NCI-H1694 (cell line): ENCODE measurements at places on chromosomes 7 and 10.
A peak's percentile ranks its signal among the peaks of the same experiment; 100 is the strongest.

DNA sequence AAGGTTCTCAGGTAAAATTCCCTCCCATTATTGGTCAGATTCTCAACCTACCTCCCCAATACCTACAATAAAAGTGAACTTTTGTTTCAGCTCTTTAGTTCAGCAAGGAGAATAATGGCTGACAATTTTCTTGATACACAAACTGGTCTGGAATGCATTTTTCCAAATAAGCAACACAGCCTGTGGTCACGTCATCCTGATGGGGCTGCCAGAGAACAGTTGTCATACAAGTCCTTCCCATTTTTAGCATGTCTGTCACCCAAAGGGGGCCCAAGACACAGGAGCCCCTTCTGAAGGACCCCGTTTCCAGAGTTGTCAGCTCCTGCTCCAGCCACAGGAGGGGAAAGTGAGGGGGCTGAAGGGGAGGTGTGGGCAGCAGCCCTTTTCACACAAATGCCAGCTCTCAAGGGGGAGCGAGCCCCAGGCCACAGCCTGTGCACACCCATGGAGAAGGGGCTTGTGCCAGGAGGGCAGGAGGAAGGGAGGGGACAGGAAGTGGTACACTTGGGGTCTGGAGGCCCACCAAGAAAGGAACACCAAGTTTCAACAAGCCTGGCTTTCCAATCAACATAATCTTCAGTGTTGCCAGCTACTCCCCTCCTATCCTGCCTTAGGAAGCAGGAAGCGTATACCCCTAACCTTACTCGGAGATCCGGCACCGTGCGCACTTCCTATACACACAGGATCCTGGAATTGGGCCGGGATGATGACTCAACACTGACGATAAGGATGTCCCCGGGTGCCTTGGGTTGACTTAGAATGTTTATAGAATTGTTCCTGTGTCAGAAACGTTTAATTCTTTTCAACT lies 43.4 kb upstream of the PDLIM1 start:
- DNase-seq = no peak

GRCh38 chr10:11789306-11789705 lies 33.9 kb upstream of the PROSER2 start:
- no peak for DNase-seq

DNA sequence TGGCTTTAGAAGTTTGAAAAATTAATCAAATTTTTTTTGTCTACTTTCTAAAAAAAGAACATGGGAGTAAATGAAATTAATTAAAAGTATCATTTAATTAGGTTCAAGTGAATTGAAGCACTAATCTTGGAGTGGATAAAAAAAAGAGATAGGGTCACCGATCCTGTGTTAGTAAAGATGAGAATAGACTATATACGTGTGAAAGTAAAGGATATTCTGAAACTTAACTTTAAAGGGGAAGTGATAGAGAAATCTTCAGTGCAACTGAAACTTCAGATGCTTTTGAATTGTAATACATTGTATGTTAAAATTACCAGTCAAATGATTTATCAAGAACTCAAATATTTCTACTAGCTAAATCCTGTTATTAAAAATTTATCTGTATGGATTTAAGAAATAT lies 4.8 kb downstream of the NHLRC2 start:
- DNase-seq = no peak

GRCh38 chr7:33286501-33286900 lies 157.1 kb downstream of the BBS9 start:
- no peak for DNase-seq

GRCh38 chr7:37769291-37769690 lies 79.1 kb upstream of the NME8 start:
- no peak for DNase-seq

GRCh38 chr7:51123322-51124019 lies 193.1 kb downstream of the COBL start:
- DNase-seq = no peak

GRCh38 chr7:44963364-44964290 lies 15.2 kb downstream of the MYO1G start:
- DNase-seq = no peak

- peak; percentile 41 for DNase-seq
Measured at GRCh38 chr7:101754424-101755159, 62.8 kb upstream of the CUX1 start.

- DNase-seq = no peak
Measured at GRCh38 chr7:45662018-45662417, 87.8 kb downstream of the ADCY1 start.

DNA sequence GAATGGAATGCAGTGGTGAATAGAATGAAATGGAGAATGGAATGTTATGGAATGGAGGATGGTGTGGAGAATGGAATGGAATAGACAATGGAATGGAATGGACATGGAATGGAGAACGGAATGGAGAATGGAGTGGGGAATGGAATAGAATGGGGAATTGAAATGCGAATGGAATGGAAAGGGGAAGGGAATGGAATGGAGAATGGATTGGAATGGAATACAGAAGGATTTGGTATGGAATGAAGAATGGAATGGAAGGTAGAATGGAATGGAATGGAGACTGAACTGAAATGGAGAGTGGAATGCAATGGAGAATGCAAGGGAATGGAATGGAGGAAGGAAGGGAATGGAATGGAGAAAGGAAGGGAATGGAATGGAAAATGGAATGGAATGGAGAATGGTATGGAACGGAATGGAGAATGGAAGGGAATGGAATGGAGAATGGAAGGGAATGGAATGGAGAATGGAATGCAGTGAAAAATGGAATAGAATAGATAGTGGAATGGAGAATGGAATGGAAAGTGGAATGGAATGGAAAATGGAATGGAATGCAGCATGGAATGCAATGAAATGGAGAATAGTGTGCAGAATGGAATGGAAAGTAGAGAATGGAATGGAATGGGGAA lies 94.8 kb downstream of the NSUN6 start:
- no peak for DNase-seq

DNA sequence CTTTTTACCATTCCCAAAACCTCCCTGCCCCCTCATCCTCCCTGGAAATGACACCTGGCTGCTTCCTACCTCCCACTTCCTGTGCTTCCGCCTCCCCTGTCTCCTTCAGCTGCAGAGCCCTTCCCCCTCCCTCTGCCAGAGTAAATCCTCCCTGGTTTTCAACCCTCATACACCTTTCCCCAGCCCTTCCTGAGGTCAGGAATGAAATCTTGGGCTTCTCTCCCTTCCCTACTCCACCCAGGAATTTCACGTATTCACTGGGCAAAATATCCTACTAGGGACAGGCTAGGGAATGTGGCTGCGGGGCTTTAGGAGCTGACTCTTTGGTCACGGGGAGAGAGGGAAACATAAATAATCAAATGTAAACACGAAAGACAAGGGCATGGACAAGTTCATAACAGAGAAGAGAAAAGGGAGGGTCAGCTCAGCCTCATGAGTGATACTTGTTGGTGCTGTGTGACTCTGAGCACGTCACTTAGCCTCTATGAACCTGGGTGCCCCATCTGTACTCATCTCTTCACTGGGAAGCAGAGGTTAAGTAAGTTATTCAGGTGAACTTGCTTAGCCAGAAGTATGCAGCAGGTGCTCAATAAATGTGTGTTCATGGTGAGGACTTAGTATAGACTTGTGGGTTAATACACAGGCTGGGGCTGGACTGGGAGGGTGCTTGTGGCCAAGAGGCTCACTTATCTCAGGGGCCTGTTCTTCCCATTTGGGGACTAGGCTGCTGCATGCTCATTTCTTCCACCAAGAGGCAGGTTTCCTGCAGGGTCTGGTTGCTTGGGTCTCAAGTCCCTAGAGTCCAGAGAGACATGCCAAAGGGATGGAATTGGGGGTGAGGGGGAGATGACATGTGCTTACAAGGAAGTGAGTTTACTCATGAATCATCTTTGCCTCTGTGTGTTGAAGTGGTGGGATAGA lies 10.0 kb upstream of the DUSP5 start:
- no peak for DNase-seq

DNA sequence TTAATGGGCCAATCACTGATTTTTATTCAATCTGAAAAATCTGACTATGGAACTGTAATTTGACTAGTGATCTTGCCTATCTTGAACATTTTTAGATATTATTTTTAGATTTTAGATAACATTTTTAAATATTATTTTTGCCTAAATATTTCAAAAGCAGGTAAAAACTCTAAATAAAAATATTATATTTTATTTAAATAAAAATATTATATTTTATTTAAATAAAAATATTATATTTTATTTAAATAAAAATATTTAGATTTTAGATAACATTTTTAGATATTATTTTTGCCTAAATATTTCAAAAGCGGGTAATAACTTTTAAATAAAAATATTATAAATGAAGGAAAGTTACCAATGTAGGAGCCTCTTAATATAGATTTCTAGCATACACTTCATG lies 187.8 kb downstream of the PHF14 start:
- no peak for DNase-seq

- no peak for DNase-seq
Measured at GRCh38 chr7:51732116-51732515, 415.5 kb upstream of the COBL start.

GRCh38 chr7:5422396-5423305 lies 983 bp downstream of the TNRC18 start:
- no peak for DNase-seq

- DNase-seq = no peak
Measured at GRCh38 chr10:83076443-83076842, 1062.9 kb upstream of the GHITM start.

GRCh38 chr10:4456776-4457175 lies 369.2 kb upstream of the AKR1E2 start:
- DNase-seq = no peak

GRCh38 chr10:23053036-23053435 lies 42.3 kb upstream of the MSRB2 start:
- no peak for DNase-seq

DNA sequence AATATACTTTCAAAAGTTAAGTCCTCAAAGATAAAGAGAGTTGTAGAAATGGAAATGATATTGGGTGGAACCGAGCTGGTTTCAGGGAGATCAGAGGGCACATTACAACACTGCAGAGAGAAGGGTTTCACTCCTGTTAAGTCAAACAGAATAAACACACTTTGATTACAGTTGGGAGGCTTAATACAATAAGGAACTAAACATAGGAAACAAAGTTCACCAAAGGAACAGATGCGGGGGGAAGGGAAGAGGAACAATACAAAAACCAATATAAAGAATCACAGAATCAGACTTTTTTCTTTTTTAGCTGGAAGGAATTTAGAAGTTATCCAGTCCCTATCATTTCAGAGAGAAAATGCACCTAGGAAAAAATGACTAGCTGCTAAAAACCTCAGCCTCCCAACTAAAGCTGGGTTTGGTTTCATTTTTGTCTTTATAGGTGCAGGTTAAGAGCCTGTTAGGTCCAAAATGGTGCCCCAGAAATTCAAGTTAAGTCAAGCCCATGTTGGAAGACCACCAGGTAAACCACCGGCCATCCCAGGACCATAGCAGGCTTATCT lies 81.9 kb downstream of the DNMBP start:
- DNase-seq = no peak

- DNase-seq = no peak
Measured at GRCh38 chr10:123759501-123760031, 93.4 kb downstream of the GPR26 start.

DNA sequence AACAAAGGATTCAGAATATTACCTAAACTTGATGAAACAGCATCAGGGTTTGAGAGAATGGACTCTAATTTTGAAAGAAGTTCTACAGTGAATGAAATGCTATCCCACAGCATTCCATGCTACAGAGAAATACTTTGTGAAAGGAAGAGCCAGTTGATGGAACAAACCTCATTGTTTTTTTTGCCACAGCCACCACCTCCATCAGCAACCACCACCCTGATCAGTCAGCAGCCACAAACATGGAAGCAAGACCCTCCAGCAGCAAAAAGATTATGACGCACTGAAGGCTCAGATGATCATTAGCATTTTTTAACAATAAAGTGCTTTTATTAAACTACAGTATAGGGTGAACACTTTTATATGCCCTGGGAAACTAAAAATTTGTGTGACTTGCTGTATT lies 98.7 kb downstream of the LRRC4 start:
- DNase-seq = no peak

DNA sequence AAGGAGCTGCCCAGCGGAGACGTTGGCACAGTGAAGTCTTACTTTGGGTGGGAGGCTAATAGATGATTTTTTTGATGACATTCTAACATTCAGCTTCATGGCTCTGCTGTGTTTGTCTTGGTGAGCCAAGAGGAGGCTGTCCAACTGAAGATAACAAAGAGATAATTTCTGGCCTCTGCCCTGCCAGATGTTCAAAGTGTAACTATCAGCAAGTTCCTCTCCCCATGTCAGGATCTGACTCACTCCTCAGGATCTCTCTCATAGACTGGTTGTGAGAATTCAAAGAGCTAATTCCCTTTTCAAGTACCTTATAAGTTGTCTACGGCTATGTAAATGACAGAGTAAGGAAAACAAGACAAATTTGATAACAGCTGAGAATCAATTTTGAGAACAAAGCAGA lies 1340.9 kb downstream of the XPNPEP1 start:
- no peak for DNase-seq

DNA sequence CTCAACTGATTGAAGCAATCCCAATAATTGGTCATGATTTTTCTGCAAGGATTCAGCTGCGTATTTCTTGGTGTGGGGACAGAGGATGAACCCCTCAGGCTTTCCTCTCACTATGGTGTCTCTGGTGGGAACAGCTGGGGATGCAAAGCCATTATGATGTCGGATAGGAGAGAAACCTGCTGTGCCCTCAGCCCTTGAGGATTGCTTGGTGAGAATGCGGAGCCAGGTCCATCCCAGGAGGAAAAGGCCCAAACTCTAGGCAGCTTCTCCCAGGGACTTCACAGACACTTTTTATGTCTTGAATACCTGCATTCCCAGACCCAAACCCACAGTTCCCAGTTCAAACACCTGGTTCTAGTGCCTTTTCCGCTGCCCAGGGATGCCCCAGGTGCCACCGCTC lies 302.0 kb downstream of the WDR37 start:
- no peak for DNase-seq

GRCh38 chr7:122881324-122881723 lies 4.9 kb downstream of the CADPS2 start:
- DNase-seq = no peak

- DNase-seq = peak; percentile 89
Measured at GRCh38 chr7:99551767-99552463, at the start of gene FAM200A. Gene FAM200A, minus strand, starts transcription at chr7:99552114. Its CDS starts 3,707 bp downstream, at chr7:99548407.

GRCh38 chr7:75771224-75771623 lies 787 bp downstream of the CCL26 start:
- DNase-seq = no peak

- DNase-seq = no peak
Measured at GRCh38 chr7:107165341-107165740, 3.5 kb upstream of the HBP1 start.

DNA sequence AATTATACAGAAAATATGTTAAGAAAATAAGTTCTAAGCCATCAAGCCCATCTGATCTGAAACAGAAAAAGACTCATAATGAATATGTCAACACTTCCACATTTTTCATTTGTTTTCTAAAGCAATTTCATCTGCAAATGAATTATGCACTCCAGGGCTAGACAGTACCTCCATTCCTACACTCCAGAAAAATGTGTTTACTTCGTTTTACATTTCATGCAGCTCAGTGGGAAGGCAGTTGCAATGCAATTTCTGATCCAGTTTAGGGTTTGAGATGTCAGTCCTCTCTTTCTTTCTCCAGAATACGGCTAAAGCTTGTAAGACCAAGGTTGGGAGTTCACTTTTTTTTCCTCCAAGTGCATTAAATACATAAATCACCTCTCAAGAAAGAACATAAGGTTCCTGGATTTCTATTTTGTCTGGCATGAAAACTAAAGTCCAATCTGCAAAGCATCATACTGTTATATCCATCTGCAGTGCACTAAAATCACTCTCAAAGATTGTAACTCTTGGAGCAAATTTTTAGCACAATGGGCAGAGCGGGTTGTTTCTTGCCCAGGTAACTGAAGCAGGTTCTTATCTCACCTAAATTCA lies 348.8 kb upstream of the C7orf33 start:
- DNase-seq = no peak
